ENCODE measurements at places on chromosomes 11 and 22.

DNA sequence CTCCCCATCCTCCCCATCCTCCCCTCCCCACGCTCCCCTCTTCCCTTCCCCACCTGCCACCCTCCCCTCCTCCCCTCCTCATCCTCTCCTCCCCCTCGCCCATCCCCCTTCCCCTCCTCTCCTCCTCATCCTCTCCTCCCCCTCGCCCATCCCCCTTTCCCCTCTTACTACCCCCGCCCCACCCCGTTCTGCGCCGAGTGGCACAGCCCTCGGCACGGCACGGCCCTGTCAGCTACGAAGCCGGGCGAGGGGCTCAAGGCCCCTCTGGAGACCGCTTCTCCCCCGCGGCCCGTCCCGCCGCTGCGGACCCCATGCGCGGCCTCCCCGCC lies 449.9 kb downstream of the OPCML start:
- DNase-seq, result no peak

DNA sequence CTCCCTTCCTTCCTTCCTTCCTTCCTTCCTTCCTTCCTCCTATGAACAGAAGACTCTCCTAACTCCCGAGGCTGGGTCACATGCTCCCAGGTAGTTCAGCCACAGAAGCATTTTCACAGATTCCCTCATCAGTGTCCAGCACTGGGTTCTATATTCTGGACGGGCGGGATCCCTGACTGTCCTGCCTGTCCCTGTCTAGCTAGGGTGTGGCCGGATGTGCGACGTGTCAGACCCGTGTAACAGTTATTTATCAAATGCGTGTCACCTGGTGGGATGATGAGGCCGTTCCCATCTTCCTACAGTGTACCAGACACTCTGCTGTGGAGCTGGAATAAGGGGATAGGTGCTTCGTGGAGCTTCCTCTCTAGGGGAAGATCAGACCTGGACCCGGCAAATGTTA lies 901.0 kb downstream of the BRD1 start:
- no peak for DNase-seq

- DNase-seq, result peak; percentile 72
Observed at GRCh38 chr11:67288452-67289225, 464 bp upstream of the ANKRD13D start.

- no peak for DNase-seq
Observed at GRCh38 chr11:78961937-78962701, 387.5 kb upstream of the NARS2 start.

- no peak for DNase-seq
Observed at GRCh38 chr22:37231406-37232139, 12.5 kb downstream of the RAC2 start.

Measured in amniotic stem cell (primary cell).